ENCODE measurements at places on chromosomes 1 and 21. TPM values are rescaled to one million over a fixed set of nuclear protein-coding genes. Genes with fewer than 3 reads are reported as not detected.

DNA sequence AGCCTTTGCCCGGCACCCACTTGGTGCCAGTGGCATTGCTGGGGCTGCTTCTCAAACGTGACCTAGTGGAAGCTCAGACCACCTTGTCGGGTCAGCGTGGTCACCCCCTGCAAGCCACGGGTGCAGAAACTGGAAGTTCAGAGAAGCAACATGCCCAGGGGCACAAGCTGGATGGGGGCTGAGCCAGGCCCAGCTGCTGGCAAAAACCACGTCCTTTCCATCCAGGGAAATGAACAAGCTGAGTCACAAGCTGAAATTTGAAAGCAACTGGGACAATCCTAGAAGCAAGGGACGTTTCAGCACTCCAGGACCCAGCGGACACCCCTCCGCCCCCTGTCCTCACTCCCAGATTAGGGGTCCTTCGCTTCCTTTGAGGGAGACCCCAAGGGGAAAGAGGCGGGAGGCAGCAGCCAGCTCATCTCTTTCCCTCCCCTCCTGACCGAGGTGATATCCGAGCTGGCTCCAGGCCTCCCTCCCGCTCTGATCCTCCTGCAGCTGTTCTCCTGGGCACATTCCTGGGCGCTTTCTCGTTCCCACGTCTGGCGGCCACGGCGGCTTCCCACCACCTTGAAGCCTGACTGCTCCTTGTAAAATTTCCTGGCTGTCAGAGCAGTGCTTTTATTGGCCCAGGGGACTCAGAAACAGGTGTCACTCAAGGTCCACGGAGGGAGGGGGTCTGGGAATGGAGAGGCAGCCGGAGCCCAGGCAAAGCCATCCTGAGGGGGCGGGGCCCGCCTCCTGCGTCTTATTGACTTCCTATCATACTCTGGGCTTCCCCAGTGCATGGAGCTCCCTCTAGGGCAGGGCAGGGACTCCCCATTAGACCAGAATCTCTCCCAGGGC is 62.8 kb downstream of the PAX7 start:
- DNase-seq = no peak

GRCh38 chr1:247923941-247924340 is 748 bp upstream of the OR2AJ1 start:
- DNase-seq = no peak

GRCh38 chr1:189180057-189180456 is 1297.6 kb downstream of the BRINP3 start:
- DNase-seq = no peak

DNA sequence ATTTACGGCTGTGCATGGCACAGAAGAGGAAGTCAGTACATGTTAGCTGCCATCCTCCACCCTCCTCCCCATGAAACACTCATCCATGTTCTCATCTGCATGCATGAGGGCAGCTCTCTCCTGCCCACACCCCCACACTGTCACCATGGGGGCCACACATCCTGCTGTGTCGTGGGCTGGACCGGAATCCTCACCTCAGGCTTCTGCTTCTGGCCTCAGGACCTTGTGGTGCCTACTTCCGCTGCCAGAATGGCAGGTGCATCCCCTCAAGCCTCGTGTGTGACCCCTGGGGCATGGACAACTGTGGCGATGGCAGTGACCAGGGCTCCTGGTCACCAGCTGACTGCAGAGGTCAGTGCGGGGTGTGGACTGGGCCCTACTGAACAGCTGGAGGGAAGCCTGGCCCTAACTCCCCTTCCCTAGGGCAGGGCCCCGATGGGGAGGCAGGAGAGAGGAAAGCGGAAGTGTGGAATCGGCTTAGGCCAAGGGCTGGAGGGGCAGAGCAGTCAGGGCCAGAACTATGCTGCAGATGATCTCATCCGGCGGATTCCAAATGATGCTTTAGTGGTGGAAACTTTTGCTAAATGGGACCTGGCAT is 3.8 kb downstream of the LDLRAD2 start:
- no peak for DNase-seq

CLCA4 gene
- 0.24 TPM for total RNA-seq

GRCh38 chr1:203556047-203556851 is 62.3 kb downstream of the OPTC start:
- DNase-seq = no peak

DNA sequence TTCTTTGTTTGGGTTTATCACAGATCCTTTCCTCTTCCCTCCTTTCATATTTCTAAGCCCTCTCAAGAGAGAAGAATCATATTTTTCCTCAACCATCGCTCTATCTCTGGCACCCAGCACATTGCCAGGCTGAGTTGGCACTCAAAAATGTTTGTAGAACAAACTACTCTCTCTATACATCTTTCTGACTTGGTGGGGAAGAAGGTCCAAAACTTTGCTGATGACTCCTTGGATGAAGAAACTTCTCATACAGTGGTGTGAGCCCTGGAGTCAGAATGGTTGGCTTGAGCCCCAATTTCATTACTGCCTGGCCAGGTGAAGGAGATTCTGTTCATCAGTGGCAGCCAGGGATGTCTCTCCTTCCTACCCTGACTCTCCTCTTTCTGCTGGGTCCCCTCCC is 11.9 kb downstream of the ALX3 start:
- no peak for DNase-seq

C2CD2 gene
- total RNA-seq = 29.1 TPM

CFHR4 gene
- not detected for total RNA-seq

DNA sequence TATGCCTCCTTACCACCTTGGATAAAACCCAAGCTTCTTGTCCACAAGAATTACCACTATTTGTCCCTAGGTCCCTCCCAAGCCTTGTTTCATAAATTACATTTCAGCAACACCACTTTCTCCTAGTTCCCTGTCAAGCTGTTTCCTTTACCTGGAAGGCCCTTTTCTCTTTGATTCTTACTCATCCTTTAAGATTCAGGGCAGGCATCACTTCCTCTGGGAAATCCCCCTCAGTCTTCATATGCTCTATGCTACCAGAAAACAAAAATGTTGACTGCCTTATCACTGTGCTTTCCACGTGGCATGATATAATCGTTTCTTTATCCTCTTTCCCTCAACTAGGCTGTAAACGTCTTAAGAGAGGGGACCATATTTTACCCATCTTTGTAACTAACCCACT is 102.7 kb downstream of the LYST start:
- DNase-seq = no peak

DNA sequence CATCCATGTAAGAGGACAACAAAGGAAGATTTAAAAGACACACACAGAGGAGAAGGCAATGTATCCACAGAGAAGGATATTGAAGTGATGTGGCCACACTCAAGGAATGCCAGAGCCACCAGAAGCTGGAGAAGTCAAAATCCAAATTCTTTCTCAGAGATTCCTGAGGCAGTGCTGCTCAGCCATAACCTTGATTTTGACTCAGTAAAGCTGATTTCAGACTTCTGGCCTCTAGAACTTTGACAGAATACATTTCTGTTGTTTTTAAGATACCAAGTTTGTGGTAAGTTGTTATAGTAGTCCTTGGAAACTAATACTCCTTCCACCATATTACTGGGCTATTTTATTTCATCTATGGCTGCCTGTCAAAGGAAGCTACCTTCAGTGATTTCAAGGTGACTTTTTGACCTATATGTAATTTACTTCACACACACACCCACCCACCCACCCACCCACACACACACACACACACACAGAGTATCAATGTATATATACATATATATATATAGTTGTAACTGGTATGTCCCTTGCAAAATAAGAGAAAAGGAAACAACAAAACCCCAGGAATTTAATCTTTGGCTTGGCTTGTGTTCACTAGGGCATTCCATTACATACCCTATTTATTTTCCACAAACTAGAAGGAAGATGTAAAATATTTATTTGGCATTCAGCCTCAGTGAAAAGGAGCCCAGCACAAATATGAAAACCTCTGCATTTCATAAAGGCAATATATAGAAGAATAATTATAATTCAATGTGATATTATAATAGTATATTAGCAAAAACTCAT is 142.1 kb upstream of the PTGFR start:
- no peak for DNase-seq

DNA sequence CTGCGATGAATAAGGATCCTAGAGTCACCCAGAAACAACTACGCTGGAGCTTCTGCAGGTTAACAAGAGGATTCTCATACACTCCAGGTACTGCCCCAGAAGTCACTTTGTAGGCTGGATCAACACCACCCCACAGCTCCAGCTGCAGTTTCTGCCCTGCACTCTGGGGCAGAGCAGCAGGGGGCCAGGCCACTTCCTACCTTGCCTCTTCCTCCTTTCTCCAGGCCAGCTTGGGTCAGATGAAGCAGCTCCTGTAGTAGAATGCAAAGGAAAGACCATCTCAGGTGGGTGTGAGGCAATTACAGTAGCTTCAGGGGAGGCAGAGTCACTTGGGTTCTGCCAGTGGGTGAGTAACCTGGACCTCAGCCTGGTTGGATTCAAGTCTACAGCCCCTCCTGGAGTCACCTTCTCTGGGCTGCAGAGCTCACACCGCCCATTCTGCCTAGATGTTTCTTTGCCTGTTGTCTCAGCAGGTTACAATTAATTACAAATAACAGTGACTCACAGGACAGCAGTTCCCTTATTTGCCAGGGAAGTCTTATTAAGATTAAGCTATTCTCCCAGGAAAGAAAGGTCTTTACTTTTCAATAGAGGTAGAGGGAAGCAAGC is 24.4 kb upstream of the BCAR3 start:
- peak; percentile 32 for DNase-seq

OR2T2 gene
- not detected for total RNA-seq

- DNase-seq = no peak
Observed at GRCh38 chr1:164664127-164664526, 105.1 kb downstream of the PBX1 start.

DNA sequence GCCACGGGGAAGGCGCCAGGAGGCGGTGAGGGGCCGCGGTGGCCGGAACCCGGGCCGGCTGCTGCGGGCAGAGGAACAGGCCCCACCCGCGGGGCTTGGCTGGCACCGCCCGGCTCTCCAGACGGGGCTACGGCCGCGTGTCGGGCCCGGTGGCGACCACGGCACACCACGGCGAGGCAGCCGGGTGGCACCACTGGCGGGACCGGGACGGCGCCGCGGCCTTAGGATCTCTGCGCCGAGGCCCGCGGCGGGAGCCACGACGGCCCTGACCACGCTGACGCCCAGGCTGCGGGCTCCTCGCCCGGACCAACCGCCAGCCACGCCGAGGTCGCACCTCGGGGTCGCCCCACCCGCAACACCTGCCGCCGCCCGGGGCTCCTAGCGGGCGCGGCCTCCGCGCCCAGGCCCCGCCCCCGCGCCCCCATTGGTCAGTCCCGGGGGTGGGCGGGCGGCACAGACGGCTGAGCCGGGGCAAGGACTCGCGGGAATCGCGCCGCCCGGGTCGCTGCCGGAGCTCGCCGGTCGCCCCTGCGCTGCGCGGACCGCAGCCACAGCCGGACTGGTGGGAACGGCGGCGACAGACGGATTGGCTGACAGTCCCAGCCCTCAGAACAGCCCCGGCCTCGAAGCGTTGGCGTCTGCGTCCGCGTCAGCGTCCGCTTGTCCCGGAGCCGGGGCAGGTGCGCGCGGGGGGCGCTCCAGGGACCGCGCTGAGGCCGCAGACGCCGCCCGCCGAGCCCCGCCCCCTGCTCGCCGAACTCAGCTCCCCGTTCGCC is at the start of gene BMP8A:
Gene BMP8A (plus strand): TSS at position 491 of the 776 bp plus-strand sequence. CDS start 356 bp downstream, outside the sequence.
- peak; percentile 51 for DNase-seq

DNA sequence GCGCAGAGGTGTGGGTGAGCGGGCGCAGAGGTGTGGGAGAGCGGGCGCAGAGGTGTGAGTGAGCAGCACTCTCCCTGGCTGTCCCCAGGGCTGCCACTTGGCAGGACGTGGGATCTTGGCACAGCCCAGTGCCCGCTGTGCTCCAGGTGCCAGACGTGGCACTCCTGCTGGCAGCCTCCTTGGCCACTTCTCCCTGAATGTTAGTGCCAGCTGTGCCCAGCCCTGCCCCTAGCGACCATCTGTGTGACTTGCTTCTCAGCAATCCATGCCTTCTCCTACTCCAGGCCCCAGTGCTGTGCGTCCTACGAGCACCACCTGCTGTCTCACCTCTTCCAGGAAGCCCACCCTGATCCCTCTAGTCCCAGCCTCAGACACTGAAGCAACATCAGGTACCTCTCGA is 30.5 kb downstream of the KRTAP10-1 start:
- peak; percentile 38 for DNase-seq

DNA sequence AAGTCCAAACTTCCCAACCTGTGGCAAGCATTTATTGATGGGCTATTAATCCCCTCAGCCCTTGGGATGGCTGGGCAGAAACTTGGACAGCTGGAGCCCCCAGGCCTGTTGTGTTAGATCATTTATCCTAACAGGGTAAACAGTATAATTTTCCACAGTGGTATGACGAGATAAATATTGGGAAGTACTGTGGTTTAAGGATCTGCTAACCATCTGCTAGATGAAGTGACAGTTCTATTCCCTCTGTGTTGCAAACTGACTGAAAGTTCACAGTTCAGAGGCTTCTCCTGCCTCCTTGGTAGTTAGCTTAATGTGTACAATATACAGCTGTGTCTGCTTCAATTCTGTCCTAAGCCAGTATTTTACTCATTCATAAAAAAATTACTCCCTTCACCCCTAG is 127.5 kb upstream of the CHODL start:
- DNase-seq = no peak

ADAMTS5 gene
- total RNA-seq = not detected

DNA sequence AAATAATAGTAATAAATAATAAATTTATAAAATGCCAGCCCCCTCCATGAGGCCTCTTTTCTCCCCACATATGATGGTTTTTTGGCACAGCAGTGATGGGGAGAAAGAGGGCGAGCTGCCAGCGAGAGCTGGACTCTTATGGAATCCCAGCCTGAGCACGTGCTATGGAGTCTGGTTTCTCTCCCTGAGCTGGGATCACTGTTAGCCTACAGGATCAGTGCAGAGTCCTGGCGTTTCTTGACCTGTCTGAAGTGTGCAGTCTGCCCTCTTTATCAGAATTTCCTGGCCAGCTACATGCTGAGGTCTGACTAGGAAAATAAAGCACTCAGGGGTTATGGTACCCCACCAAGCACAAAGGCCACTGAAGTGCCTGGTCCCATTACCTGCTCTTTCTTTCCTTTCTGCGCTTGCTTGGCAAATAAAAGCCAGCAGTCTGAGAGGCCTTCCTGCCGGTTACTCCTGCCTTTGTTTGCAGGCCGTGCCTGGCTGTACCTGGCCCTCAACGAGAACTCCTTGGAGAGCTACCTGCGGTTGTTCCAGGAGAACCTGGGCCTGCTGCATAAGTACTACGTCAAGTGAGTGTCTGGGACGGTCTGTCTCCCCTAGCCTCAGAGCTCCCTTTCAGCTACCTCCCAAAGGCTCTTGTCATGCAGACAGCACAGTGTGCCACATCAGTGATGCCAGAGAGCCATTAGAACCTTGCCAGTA is 18.5 kb upstream of the SLC25A34 start:
- DNase-seq = no peak

- DNase-seq = no peak
Observed at GRCh38 chr1:192235127-192235526, 76.9 kb downstream of the RGS18 start.

- DNase-seq = no peak
Observed at GRCh38 chr1:28591708-28592320, at the start of gene RAB42. Gene RAB42 (plus strand): TSS chr1:28592265. CDS start chr1:28592512, 247 bp downstream.

TEX38 gene
- not detected for total RNA-seq

TAGLN2 gene
- 454 TPM for total RNA-seq

- DNase-seq = no peak
Observed at GRCh38 chr1:192732787-192733186, 76.1 kb upstream of the RGS2 start.

DNA sequence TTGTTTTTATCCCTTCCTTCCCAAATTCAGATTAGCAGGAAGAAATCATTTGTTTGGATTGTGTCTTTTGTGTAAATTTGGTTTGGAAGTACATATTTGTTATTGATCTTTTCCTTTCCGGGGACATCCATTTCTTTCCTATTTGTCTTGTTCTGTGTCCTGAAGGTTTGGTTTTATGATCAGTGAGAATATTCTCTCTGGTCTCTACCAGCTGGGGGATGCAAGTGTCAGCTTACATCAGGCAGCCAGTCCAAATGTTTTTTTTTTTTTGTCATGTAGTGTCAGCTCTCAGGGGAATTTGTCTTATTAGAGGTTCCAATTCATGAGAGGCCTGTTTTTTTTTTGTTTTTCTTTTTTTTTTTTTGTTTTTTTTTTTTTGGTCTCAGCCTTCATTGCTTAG is 479.2 kb upstream of the LRRC7 start:
- no peak for DNase-seq

Measured in mammary epithelial cell (primary cell).